ENCODE measurements at places on chromosomes 7 and 10.
A peak's percentile ranks its signal among the peaks of the same experiment; 100 is the strongest.

DNA sequence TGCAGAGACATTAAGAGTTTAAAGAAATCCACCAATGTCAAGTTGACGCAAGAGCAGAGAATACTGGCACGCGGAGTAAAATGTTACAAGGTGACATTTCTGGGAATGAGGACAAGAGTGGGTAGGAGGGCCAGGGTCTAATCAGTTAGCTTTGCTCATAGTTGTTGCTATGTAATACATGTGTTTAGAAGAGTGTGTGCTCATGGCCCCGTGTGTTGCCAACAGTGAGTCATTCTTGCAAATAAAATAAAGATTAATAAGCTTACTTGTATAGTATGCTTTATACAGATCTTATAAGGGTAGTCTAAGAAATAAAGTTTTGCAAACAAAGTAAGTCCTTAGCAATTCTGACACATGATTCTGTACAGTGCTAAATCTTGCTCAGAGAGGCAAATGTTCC lies 64.5 kb downstream of the DNMBP start:
- DNase-seq, result no peak

DNA sequence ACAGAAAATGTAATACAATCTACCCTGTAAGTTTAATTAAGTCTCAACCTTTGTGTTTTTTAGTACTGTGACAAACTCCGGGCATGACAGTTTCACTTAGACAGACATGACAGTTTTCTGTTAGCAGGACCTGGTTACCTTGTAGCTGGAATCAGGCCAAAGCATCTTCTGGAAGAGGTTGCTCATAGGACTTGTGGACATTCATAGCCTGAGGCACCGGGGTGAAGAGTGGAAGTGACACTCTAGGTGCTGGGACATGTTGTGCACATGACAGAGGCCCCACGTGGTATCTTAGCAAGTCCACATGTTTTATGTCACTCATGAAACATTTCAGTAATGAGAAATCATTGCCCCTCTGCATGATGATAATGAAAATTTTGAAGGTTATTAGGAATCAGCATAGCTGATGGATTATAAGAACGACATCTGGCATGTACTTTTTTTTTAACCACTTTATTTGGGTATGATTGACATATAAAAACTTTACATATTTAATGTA lies 441.4 kb downstream of the CNTNAP2 start:
- DNase-seq, result no peak

GRCh38 chr7:77430927-77431326 lies 14.8 kb upstream of the GSAP start:
- no peak for DNase-seq

DNA sequence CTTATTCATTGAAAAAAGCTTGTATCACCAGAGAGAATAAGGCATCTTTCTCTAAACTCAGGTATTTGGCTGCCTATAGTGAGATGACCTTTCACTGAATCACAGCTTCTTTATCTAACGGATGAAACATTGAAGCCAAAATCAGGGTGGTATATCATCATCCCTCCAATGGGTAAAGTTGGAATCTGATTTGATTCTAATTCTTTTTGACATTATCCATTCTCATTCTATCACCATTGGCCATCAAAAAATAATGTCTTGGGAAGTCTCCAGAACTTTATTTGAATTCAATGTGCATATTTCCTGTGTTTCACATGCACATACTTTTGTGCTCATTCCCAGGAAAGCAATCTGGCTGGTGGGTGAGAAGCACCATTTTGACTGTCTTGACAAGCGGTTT lies 95.2 kb downstream of the PLPP4 start:
- DNase-seq, result no peak

GRCh38 chr10:92052088-92052487 lies 128.5 kb downstream of the BTAF1 start:
- DNase-seq, result no peak

DNA sequence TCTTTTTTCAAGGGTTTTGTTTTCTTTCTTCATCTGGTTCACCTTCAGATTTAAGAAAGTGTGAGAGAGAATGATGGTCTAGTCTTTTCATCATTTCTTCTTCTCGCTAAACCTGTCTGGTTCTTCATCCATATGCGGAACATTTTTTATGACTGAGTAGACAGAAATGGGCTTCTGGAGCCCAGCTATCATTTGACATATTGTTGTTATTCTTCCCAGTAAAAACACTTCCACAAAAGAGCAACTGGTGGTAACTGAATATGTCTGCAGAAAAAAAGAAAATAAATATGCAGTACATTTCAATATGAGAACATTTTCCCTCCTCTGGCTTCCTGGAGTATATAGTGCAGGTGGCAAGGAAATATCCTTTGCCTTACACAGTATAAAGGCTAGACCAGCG lies 209.5 kb downstream of the JCAD start:
- DNase-seq, result no peak

DNA sequence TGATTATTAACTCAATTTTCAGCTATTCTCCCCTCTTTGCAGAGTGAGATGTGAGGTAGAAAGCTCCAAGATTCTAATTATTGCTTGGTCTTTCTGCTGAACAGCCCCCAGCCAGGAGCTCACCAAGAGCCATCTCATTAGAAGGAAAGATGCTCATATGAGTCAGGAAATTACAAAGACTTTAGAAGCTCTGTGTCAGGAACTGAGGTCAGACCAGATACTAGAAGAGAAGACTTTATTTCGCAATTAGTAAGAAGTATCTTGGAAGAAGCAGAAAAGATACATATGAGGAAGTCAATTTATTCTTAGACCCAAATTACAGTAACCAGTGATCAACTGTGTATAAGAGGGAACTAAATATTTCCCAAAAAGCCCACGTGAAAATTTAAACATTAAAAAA lies 626.9 kb downstream of the ZWINT start:
- no peak for DNase-seq

- no peak for DNase-seq
These were observed 6.8 kb upstream of the AGR2 start for GRCh38 chr7:16811551-16811950.

DNA sequence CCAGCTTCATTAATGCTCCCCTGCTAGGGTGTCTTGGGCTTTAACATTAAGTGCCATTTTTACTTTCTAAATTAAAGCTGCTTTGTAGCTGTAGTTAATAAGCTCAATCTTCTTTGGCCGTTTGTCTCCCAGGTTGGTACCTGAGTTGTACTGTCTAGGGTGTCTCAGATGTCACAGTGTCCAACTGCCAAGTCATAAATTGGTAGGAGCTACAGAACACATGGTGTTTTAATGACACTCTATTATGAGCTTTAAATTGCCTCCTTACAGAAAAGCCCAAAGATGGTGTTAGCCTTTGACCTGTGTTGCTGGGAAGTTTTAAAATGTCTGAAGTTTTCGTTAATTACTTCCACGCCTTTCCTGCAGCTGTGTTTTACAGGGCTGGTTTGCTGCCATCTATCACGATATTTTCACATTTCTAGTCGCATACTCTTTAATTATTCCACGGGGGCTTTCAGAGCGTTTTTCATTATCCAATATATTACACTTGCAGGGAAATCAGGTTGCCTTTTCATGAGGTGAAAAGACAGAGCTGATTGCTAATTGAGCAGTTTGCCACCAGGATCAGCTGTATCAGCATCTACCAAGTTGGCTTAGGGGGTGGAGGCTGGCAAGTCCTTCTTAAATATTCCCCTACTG lies 247.8 kb upstream of the PLPP4 start:
- no peak for DNase-seq

GRCh38 chr10:30536578-30536977 lies 93.0 kb downstream of the LYZL2 start:
- no peak for DNase-seq

- DNase-seq, result no peak
These were observed 34.6 kb upstream of the UNCX start for GRCh38 chr7:1197997-1198625.

GRCh38 chr7:123231021-123232000 lies 31.5 kb upstream of the SLC13A1 start:
- DNase-seq, result no peak

GRCh38 chr7:107810626-107811025 lies 7.6 kb upstream of the SLC26A3 start:
- DNase-seq, result peak; percentile 13

DNA sequence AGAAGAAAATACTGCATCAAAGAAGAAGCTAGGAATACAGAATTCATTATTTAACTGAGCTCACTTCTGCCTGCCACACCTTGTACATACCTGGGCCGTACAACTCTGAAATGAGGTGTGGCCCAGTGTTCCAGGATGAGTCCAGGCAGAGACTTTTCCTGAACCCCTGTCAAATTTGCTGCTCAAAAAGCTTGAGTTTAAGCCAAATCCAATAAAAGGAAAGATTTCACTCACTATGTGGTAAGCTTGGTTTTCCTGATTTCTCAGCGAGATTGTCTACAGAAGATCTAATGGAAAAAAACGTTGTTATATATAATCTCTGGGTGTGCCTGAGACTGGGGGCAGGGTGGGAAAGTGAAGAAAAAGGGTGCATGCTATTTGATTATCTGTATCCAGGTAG lies 72.1 kb upstream of the EGFR start:
- DNase-seq, result no peak

GRCh38 chr10:2851566-2851965 lies 215.8 kb upstream of the PFKP start:
- no peak for DNase-seq

GRCh38 chr10:131180740-131181415 lies 130.6 kb downstream of the TCERG1L start:
- DNase-seq, result no peak

DNA sequence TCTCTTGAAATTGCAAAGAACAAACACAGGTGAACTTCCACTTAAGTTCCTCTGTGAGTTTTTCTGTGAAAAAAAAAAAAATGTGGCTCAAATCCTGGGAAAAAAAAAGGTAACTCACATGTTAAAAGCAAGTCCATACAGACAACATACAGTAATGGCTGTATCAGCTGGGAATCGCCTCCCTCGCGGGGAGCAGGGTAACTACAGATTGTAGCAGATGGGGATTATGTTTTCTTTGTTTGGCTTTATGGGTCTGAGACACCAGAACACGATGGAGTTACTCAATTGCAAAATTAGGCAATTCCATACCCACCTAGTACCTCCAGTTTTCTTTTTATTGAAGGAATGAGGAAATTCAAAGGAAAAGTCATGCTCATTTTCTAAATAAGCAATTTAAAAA lies 42.3 kb downstream of the FEZF1 start:
- DNase-seq, result no peak

- DNase-seq, result no peak
These were observed 348.5 kb upstream of the PRKCQ start for GRCh38 chr10:6928586-6928985.

- peak; percentile 74 for DNase-seq
These were observed 423 bp downstream of the BAZ1B start for GRCh38 chr7:73521636-73522104.

DNA sequence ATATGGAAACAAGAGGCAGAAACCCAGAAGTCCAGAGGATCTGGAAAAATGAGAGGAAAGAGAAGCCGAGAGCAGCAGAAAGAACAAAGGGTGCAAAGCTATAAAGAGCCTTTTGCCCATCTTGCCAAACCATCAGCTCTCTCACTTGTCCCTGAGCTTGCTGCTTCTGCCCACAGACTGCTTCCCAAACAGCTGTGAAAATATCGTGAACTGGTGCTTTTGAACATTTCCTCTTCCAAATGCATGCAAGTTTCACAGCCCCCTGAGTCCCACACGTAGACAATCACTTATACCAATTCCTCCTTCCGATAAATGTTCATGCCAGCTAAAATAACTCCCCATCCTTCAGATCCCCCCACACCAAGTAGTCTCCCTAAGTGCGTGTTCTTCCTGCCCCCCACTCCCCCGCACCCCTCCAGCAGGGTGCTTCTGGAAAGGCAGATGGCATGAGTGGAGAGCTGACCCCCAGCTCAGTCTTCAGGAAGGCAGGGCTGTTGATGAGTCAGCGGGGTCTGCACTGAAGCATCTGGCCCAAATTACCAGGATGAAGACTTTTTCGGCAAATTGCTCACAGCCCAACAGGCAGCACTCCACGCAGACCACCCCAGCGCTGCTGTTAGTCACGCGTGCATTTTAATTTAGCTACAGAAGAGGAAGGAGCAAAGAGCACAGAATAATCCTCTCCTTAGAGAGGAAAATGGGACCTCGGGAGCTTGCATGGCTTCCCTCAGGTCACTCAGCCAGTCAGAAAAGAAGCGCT lies 76.1 kb upstream of the KCNMA1 start:
- no peak for DNase-seq

DNA sequence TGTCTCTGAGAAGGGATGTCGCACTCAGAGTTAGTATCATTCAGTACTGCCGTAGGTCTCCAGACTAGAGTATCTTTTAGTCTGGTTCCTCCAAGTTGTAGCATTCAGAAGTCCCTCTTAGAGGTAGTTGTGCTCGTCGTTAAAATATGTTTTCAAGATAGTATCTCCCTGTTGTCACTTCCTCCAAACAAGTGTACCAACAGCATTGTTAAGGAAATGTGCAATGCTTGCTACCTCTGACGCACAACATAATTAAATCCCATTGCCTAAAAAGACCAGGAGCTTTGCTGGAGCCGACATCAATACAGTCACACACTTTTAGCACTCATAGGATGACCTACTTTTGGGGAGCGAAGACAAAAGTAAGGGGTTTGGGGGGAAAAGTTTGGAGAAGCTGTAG lies 80.0 kb upstream of the STK17A start:
- DNase-seq, result no peak

DNA sequence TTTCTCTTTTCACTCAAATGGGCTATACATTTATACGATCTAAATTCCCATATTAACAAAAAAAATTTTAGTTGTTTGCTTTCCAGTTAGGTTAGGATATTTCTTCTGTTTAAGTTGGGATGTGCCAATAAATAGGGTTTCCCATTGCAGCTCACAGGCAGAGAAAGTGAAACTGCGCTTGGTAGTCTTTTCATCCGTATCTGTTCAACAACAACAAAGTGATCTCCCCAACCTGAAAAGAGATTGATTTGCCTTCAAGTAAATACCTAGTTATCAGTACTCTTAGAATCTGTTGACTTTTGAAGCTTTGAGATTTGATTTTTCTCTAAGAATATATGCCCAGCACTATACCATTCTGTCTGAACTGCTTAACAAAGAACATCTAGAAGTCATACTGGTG lies 143.4 kb downstream of the DYNC1I1 start:
- DNase-seq, result no peak

DNA sequence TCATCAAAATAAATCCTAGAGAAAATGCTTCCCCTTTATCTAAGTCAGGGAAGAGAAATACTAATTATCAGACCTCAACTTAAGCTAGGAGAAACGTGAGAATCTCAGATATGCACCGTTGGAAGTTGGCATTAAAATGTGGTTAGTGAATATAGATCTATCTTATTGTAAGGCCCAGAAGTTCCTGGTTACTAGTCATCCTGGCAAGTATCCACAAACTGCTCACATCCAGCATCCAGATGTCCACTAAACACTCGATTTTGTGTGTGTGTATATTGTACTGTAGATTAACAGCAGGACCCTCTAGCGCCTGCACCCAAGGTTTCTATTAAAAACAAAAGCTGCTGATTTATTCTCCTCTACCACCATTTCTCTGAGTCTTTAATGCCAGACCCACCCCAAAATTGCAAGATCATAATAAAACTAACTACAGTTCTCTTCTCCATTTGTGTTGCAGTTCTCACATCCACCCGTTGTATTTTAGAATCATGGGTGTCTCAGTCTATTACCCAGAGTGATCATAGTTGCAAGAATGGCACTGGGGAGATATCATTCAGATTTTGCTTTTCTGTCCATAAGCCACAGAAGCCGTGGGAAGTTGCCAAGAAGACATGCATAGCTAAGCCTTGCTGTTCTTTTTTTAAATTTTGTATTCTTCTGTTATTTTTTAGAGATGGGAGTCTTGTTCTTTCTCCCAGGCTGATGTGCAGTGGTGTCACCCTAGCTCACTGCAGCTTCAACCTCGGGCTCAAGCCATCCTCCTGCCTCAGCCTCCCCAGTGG lies 165.4 kb downstream of the KIAA1217 start:
- no peak for DNase-seq

Measured in activated CD4-positive, alpha-beta T cell treated with anti-CD3 and anti-CD28 coated beads for 48 hours (primary cell).